ENCODE measurements at places on chromosomes 12 and 14.
A peak's percentile ranks its signal among the peaks of the same experiment; 100 is the strongest.

DNA sequence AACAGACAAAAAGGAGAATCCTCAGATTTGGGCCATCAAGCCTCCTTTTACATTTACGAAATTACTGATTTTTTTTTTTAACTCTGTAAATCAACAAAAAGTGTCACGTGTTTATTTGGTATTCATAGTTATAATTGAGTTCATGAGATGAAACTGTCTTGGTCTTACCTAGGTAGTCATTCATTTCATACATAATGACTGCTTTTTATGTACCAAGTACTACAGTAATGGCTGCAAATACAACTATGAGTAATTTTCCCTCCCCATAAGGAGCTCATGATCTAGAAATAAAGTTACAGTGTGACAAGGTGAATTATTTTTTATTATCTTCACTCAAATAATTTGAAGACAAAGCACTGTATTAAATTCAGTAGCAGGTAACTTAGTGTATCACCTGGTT is 6.4 kb upstream of the TBK1 start:
- no peak for DNase-seq

DNA sequence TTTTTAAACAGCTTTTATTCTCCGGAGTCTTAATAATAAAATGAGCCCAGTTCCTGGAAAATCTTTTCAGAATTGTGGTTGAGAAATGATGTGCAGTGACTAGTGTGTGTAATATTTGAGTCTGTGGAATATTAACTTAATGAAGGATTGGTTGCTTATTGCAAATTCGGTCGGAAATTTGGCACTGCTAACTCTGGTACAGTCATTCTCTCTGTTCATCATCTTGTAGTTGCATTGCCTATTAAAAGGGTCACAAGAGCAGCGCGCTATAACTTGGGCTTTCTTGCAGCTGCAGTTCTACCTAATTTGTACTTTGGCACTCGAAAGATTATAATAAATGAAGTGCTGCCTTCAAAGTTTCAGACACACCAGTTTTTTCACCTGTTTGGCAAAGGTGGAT is 146.0 kb downstream of the FLRT2 start:
- no peak for DNase-seq

GRCh38 chr12:4978737-4979136 is 64.9 kb upstream of the KCNA5 start:
- no peak for DNase-seq

DNA sequence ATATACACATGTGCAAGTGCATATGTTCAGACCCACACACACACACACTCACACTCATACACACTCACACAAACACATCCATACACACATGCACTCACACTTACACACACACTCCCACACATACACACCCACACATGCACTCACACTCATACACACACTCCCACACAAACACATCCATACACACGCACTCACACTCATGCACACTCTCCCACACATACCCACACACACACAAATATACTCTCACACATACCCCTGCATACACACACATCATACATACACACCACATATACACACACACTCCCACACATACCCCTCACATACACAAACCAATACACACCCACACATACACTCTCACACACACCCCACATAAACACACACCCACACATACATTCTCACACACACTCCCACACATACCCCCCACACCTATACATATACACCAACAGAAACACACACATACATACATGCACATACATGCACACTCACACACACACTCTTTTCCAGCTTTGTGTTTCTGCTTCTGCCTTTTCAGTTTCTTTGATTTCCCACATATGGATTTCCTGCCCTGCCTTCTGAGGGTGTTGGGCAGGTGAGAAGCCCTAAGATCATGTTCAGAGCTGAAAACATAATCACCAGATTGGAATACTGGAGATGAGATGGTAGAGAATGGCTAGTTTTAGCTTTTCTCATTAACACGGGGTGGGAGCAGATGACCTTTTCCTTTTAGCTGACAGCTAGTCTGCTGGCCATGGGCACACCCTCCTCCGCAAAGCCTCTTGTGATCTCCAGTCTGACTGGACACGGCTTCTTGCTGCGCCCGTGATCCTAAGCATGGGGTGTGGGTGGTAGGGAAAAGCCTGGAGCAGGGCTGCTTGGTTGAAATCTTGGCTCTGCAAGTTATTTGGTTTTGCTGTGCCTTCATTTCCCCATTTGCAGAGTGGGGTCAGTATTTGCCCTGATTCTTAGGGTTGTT is 214.0 kb downstream of the CHST11 start:
- DNase-seq = no peak

GRCh38 chr12:131912518-131913274 is 16.4 kb upstream of the PUS1 start:
- peak; percentile 77 for DNase-seq

DNA sequence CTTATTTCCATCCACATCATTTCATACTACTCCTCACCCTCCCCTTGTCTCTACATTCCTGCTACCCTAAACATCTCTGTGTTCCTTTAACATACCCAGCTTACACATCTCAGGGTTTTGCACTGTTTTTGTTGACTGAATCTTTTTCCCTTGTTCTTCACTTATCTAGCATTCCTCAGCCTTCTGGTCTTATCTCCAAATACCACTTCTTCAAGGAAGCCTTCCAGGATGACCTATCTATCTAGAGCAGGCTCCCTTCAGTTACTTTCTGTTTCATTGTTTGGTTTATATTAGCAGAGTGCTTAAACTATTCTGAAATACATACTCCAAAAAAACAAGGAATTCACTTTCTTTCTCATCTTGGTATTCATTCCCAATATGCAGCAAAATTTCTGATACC is 353.1 kb downstream of the NAV3 start:
- no peak for DNase-seq

GRCh38 chr12:117093918-117094630 is 5.1 kb downstream of the TESC start:
- DNase-seq = no peak

DNA sequence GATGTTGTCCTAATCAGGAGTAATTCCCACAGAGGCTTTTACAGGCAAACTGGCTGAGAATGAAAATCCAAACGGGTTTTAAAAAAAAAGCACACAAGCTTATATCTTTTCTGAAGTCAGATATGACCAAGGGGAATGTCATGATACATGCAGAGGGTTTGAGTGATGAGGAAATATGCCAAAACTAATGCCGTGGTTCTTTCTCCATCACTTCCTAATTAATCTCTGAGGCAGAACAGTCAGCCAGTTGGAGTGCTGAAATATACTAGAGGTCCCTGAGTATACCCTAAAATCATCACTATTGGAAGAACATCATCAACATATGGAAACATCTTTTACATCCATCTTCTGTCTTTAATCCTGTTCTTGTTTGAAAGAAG is 160.8 kb upstream of the FAR2 start:
- no peak for DNase-seq

GRCh38 chr12:86600664-86601231 is 344.6 kb upstream of the MGAT4C start:
- no peak for DNase-seq

- no peak for DNase-seq
These were observed 46.0 kb upstream of the BMP4 start for GRCh38 chr14:54002653-54003052.

- no peak for DNase-seq
These were observed 37.4 kb downstream of the ANKRD9 start for GRCh38 chr14:102471921-102472790.

DNA sequence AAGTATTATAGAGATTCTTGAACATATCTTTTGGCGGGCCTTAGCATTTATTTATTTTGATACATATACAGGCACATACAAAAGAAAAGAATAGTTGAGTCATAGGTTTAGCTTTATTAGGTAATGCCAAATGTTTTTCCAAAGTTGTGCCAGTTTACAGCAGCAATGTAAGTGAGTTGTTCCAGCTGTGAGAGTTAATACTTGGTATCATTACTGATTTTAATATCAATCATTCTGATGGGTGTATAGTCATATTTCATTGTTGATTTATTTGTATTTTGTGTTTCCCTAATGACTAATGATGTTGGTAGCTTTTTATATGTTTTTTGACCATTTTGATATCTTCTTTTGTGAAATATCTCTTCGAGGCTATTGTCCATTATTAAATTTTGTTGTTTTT is 122.4 kb downstream of the MIPOL1 start:
- no peak for DNase-seq

GRCh38 chr14:63322897-63323573 is 4.3 kb upstream of the GPHB5 start:
- DNase-seq = no peak

DNA sequence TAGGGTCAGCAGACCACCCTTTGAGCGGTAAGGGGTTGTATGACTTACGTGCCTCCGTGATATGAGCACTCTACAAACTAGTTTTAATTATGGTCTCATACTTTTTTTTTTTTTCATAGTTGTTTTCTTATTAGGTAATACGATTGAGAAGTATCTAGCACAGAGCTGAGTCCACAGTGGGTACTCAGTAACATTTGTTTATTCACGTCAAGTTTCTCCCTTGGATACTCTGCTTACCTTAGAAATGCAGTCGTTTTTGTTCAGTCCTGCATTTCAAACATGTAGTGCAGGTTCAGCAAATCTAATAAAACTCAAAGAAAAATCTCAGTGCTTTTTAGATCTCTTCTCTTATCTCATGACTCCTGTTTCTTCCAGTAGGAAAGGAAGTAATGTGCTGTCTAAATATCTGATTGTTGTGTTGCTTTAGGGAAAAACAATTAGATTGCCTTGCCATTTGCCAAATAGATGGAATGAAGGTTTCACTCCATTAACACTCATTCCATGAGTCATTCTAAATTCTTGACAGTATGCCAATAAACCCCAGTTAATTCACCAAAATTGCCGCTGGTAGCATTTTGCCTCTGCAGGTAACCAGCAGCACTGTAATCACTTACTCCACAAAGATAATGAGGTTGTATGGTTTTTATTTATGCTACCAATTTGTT is 118.9 kb downstream of the PTCSC3 start:
- no peak for DNase-seq

DNA sequence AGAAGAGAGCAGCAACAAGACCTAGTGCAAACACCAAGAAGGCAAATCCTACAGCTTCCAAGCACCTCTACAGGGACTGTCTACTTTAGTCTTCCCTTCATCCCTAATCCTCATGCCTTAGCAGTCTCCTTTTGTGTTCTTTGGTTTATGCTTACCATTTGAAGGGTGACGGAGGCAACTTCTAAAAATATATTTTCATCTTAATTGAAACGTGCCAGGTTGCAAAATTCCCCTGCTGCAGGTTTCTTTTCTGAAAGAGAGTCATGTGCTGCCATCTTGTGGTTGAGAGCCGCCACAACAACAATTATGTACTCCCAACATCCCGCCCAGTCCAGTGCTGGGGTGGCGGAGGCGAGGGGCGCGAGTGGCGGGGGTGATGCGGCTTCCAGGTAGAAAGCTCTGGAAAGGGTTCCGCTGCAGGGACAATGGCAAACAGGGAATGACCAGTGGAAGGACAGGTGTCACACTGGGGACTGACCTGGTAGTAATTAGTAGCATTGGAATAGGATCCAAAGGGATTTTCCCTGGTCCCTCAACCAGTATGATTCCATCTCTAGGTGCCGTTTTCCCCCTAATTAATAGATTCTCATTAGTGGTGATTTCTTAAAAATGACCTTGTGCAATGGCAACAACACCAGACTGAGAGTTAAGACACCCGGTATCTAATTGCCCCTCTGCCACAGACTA is 80.3 kb upstream of the GNG2 start:
- no peak for DNase-seq

GRCh38 chr12:44771485-44772021 is 104.6 kb downstream of the NELL2 start:
- no peak for DNase-seq

DNA sequence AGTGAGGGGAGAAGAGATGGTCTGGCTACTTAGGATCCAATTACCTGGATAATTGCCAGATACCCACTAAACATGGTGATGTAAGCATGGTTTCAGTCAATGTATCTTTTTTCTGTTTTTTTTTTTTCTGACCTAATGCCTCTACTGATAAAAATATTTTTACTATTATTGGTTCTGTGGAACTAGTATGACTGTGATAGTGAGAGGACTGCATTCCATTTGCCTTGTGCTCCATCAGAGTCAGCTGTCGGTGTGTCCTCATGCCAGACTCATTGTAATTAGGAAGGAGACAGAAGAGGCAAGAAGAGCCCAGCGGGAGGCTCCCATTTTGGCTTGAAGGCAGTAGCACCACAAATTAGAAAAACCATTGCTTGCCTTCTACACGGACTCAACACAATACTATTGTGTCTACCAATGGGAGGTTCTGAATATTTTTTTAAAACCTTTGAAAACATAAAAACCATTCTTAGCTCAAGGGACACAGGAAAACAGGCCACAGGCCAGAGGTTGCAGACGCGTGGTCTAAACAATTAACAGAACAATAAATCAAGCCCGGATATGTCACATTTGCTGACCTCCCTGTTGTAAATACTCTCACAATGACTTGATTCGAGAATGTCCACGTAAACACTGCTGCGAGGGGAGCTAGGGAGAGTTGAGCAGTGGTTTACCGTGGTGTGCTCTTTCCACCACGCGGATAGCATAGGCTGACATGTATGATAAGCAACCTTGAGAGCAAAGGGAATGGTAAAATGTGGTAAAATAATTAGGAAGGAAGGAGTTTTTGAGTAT is 13.5 kb upstream of the DCP1B start:
- no peak for DNase-seq

DNA sequence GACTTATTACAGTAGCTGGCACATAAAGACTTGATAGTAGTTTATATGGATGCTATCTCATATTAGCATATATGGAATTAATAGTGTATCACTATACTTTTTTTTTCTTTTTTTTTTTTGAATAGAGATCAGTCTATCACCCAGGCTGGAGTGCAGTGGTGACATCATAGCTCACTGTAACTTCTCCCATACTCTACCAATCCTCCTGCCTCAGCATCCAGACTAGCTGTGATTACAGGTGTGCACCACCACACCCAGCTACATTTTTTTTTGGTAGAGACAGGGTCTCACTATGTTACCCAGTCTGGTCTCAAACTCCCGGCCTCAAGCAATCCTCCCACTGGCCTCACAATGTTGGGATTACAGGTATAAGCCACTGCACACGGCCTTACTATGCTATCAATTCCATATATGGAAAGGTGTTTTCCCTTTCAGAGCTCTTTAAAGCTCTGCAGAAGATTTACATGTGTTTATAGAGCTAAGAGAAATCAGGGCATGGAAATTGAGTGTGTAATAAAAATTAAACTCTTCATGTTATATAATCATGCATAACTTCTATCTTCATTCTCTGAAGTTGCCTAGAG is 1.8 kb upstream of the TBK1 start:
- DNase-seq = no peak

DNA sequence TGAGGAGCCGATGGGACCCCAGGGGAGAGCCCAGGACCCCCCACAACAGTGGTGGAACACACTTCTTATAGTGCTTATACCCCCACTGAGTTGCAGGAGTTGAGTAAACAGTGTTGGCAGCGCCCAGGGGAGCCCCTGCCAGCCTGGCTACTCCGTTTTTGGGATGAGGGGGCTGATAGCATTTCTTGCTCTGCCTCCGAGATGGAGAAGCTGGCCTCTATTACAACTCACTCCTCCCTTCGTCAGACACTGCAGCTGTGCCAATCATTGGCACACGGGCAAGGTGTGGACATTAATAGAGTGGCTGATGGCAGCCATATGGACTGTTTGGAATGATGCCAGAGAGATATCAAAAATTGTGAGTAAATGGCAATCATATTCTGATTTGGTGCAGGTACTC is 94.9 kb upstream of the TMPO start:
- DNase-seq = no peak

GRCh38 chr14:41873686-41874317 is 267.1 kb downstream of the LRFN5 start:
- no peak for DNase-seq

- DNase-seq = no peak
These were observed 91.2 kb downstream of the SLC25A21 start for GRCh38 chr14:37081218-37081617.

GRCh38 chr12:80165746-80166145 is 66.4 kb downstream of the OTOGL start:
- DNase-seq = no peak

- DNase-seq = no peak
These were observed 178.1 kb downstream of the SOX5 start for GRCh38 chr12:23771240-23771949.

Data from GM04504 (cell line).